ENCODE measurements at places on chromosomes 5 and 9. TPM values are rescaled to one million over a fixed set of nuclear protein-coding genes. Genes with fewer than 3 reads are reported as not detected.
A peak's percentile ranks its signal among the peaks of the same experiment; 100 is the strongest.

DNA sequence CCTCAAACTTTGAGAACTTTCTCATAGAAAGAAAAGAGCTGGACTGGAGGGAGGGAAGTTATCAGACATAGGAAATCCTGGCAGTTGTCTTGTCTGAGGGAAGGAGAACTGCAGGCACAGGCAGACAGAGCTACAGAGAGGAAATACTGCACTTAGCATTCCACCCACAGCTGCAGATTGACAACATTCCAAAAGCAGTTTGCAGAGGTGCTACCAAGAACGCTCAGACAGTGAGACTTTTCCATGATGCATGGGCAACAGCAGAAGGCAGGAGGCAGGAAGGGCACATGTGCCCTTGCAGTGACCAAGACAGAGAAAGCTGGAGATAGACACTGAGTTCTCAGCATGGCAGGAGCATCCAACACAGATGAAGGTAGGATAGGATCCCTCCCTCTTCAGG lies 327.5 kb upstream of the ZNF462 start:
- H3K4me3 ChIP-seq: no peak overlapping the region
- no peaks in the 10 kb centered on the region for H3K36me3 ChIP-seq

TRIM32 gene
- total RNA-seq: 8.6 TPM

SIT1 gene
- total RNA-seq: 0.26 TPM

PLEKHG4B gene
- 0.99 TPM for total RNA-seq

- no peaks in the 10 kb centered on the region for H3K27me3 ChIP-seq
- H3K4me1 ChIP-seq: peaks cover 20% of the 10 kb centered on the region
- no peak for DNase-seq
- no peaks in the 10 kb centered on the region for H3K36me3 ChIP-seq
These were observed 2.0 kb upstream of the SMIM27 start for GRCh38 chr9:32550150-32550561.

DNA sequence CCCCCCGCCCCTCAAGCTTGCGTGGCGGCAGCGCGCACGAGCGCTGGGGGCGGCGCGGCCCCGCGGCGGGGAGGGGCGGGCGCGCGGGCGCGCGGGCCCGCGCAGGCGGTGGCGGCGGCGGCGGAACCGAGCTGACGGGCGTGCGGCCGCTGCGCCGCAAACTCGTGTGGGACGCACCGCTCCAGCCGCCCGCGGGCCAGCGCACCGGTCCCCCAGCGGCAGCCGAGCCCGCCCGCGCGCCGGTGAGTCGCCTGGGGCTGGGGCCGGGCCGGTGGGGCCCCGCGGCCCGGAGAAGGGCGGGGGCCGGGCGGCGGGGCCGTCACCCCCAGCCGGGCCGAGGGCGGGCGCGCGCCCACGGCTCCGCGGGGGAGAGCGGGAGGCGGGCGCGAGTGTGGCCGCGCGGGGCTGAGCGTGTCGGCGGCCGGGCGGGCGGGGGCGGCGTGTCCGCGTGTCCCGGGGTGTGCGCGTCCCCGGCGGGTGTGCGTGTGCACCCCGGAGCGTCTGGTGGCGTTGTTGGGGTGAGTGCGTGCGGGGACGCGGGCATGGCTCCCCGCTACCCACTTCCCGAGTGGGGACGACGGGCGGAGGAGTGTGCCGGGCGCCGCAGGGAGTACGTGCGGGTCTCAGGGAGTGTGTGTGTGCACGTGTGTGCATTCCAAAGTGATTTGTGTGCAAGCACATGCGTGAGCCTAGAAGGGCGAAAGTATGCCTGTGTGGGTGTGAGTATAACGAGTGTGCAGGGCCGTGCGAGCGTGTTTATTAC lies at the start of gene NEK6:
TSS of gene NEK6 (plus strand) at position 106 of the 763 bp plus-strand sequence. CDS start 44,016 bp downstream, outside the sequence.
- no peaks in the 10 kb centered on the region for H3K27me3 ChIP-seq
- peaks cover 40% of the 10 kb centered on the region for H3K4me1 ChIP-seq
- H3K36me3 ChIP-seq: no peaks in the 10 kb centered on the region

GRCh38 chr9:79165020-79165780 lies 406.6 kb upstream of the TLE4 start:
- no peaks in the 10 kb centered on the region for H3K4me1 ChIP-seq
- H3K27me3 ChIP-seq: peaks cover 4% of the 10 kb centered on the region
- no peaks in the 10 kb centered on the region for H3K36me3 ChIP-seq
- no peak overlapping the region for H3K27ac ChIP-seq
- DNase-seq: no peak

IL9 gene
- total RNA-seq: not detected

GRCh38 chr9:110148891-110149290 lies 59.1 kb downstream of the C9orf152 start:
- peaks cover 8% of the 10 kb centered on the region for H3K4me1 ChIP-seq
- H3K27ac ChIP-seq: no peak overlapping the region
- no peak for DNase-seq
- H3K4me3 ChIP-seq: no peak overlapping the region
- no peaks in the 10 kb centered on the region for H3K36me3 ChIP-seq

GRCh38 chr9:69970001-69970533 lies 73.6 kb upstream of the MAMDC2 start:
- no peaks in the 10 kb centered on the region for H3K36me3 ChIP-seq
- DNase-seq: no peak
- H3K4me3 ChIP-seq: no peak overlapping the region

DNA sequence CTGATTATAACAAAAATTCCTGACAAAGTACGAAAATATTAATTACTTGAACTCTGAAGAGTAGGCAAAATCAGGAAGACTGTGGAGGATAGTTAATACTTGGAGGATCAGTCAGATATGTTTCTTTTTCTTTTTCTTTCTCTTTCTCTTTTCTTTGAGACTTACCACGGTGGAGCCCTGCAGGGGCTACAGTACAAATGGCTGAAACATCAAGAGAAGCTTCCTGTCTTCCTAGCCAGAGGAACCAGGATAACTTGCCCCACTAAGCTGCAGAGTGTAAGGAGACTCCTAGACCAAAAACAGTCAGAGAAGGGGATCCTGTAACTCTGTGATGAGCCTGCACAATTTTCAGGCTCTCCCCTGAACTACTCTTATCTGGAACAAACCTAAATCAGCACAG lies 324.6 kb upstream of the TYRP1 start:
- H3K27me3 ChIP-seq: no peaks in the 10 kb centered on the region
- no peaks in the 10 kb centered on the region for H3K4me1 ChIP-seq
- H3K36me3 ChIP-seq: no peaks in the 10 kb centered on the region

- no peak overlapping the region for H3K4me3 ChIP-seq
- H3K27ac ChIP-seq: no peak overlapping the region
- H3K4me1 ChIP-seq: no peaks in the 10 kb centered on the region
- H3K36me3 ChIP-seq: no peaks in the 10 kb centered on the region
These were observed 8.6 kb upstream of the SMIM23 start for GRCh38 chr5:171776770-171777759.

ECSCR gene
- total RNA-seq: 2.6 TPM

- DNase-seq: no peak
- H3K4me1 ChIP-seq: peaks cover 31% of the 10 kb centered on the region
- no peaks in the 10 kb centered on the region for H3K27me3 ChIP-seq
- no peak overlapping the region for H3K4me3 ChIP-seq
- H3K36me3 ChIP-seq: no peaks in the 10 kb centered on the region
These were observed 44.6 kb upstream of the ZSWIM6 start for GRCh38 chr5:61287474-61287873.

DNA sequence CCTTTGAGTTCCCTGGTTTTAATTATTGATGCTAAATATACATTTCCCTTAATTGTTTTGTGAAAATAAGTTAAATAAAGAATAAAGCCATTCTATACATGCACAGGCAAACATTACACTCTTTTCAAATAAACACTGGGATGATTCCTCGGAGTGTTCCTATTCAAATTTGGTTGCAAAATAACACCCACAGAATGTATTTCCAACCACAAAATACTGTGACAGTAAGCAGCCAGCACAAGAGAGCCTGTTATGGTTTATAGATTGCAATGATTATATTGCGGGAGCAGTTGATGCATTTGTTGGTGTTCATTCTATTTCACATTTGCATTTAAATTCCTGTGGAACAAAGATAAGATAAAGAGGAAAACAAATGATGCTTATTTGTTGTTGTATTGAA lies 632.6 kb upstream of the WWC1 start:
- H3K36me3 ChIP-seq: no peaks in the 10 kb centered on the region
- DNase-seq: no peak
- H3K27ac ChIP-seq: no peak overlapping the region
- H3K4me3 ChIP-seq: no peak overlapping the region

SLC22A4 gene
- total RNA-seq: not detected

GRCh38 chr5:172886974-172887501 lies 53.0 kb downstream of the ERGIC1 start:
- no peak overlapping the region for H3K4me3 ChIP-seq
- H3K27ac ChIP-seq: peak overlapping the region; percentile 78
- no peaks in the 10 kb centered on the region for H3K27me3 ChIP-seq
- no peaks in the 10 kb centered on the region for H3K36me3 ChIP-seq
- peaks cover 14% of the 10 kb centered on the region for H3K4me1 ChIP-seq
- DNase-seq: peak; percentile 67

- no peaks in the 10 kb centered on the region for H3K27me3 ChIP-seq
- H3K4me3 ChIP-seq: no peak overlapping the region
- H3K4me1 ChIP-seq: no peaks in the 10 kb centered on the region
These were observed 396.0 kb upstream of the ZNF608 start for GRCh38 chr5:125142458-125142857.

DNA sequence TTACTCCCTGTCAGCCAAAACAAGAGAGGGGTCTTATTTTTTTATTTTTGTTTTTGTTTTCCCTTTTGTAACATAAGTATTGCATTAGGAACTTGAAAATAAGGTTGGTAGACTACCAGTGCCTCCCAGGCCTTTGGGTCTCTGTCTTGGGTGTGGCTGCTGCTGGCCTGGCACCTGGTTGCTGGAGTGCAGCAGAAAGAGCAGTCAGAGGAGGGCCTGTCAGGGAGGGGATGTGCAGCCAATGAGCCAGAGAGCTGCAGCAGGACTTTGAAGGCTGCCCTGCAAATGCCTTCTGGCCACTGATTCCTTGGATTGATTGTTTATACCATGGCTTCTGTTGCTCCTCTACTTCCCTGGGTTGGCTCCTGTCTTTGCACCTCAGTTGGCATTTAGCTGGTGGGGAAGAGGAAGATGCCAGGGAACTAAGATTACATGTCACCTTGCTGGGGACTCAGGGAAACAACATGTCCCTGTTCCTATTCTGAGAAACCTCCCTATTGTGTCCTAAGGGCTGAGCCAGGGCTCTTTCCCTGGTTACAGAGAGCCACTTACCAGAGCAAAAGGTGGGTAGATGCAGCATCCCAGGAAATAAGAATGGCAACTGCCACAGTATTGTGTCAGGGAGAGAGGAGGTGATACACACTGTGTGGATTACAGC lies 66.6 kb downstream of the ANGPTL2 start:
- no peaks in the 10 kb centered on the region for H3K36me3 ChIP-seq
- DNase-seq: no peak
- no peaks in the 10 kb centered on the region for H3K4me1 ChIP-seq
- no peak overlapping the region for H3K27ac ChIP-seq
- no peaks in the 10 kb centered on the region for H3K27me3 ChIP-seq
- H3K4me3 ChIP-seq: no peak overlapping the region

DNA sequence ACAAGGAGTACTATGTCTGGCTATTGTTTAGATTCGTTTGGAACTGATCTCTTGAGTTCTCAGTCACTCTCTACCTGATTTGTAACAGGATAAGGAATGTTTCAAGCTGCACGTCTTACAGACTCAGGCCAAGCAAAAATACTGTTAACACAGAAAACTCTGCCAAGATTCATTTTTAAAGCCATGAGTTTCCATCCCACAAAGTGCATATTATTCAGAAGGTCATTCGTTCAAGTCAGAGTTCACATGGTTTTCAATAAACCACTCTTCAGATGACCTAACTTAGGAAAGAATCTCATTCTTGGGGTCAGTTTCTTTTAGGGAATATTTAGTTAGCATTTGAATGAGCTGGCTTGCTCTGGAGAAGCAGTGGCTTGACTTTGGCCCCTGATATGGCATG lies 49.3 kb downstream of the F2R start:
- H3K27me3 ChIP-seq: no peaks in the 10 kb centered on the region
- H3K4me3 ChIP-seq: no peak overlapping the region
- no peaks in the 10 kb centered on the region for H3K4me1 ChIP-seq
- H3K36me3 ChIP-seq: no peaks in the 10 kb centered on the region

DNA sequence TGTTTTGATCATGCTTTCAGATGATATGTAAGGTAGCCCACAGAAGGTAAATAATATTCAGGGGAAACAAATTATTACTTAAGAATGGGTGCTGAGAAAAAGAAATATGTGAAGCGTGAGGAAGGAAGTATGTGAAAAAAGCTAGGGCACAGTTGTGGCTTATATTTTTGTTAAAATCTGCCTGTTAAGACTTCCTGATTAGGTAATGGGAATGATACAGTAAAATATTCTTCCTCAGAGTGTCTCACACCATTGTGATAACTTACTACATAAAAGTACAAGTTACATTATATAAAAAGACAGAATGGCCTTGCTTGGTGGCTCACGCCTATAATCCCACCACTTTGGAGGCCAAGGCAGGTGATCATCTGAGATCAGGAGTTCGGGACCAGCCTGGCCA lies 18.7 kb upstream of the PARP8 start:
- DNase-seq: no peak
- no peaks in the 10 kb centered on the region for H3K4me1 ChIP-seq
- no peak overlapping the region for H3K4me3 ChIP-seq

OBP2B gene
- not detected for total RNA-seq

WDR38 gene
- total RNA-seq: not detected

DNA sequence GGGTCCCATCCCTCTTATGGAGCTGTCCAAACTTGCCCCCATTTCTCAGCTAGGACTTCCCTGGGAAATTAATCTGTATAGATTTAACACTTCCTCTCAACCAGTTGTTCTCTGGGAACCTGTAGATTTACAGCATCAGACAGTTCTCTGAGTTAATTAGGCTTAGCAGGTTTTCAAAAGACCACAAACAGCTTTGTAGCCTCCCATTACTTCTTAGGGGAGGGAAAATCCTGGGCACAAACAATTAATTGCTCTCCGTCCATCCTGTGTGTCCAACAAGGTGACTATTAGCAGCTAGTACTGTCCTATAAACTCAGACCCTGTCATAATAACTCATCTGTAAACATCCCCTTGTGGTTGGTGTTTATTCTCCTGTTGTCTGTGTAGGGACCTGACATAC lies 197.9 kb downstream of the GOLPH3 start:
- no peaks in the 10 kb centered on the region for H3K36me3 ChIP-seq
- no peak overlapping the region for H3K4me3 ChIP-seq
- DNase-seq: no peak
- no peak overlapping the region for H3K27ac ChIP-seq
- no peaks in the 10 kb centered on the region for H3K27me3 ChIP-seq

PTPRD gene
- total RNA-seq: 4.9 TPM

GHR gene
- 12.9 TPM for total RNA-seq

DNA sequence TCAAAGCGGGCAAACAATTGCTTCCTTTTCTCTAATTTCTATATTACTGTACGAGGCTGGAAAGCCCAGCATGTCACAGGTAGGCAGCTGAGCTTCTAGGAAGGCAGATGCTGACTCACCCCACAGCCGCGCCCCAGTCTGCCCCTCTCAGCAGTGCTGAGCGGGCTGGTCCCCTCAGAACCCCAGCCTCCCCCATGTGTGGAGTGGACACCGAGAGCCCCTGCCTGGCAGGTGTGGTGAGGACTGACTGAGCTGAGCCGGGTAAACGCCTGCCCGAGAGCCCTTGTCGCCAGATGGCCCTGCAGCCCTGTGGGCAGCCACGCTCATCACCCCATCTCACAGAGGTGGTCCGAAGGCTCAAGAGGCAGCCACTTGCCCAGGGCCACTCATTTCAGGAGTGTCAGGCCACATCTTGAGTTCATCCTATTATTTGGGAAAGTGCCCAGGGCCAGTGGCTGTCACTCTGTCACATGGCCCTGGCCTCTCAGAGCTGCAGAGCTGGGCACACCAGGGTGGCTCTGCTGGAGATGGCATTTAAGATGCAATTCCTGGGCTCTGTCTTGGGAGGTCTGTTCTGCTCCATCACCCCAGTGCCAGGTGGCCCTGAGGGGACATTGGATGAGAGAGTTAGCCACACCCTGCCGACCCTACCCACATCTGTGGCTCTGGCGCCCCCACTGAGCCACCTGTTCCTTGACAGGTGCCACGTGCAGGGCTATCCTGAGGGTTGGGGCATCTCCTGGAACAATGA lies 12.4 kb downstream of the CARD19 start:
- H3K36me3 ChIP-seq: no peaks in the 10 kb centered on the region
- H3K27ac ChIP-seq: no peak overlapping the region
- peak; percentile 4 for DNase-seq
- H3K27me3 ChIP-seq: no peaks in the 10 kb centered on the region
- no peak overlapping the region for H3K4me3 ChIP-seq
